ENCODE measurements at places on chromosomes 7 and 10.

DNA sequence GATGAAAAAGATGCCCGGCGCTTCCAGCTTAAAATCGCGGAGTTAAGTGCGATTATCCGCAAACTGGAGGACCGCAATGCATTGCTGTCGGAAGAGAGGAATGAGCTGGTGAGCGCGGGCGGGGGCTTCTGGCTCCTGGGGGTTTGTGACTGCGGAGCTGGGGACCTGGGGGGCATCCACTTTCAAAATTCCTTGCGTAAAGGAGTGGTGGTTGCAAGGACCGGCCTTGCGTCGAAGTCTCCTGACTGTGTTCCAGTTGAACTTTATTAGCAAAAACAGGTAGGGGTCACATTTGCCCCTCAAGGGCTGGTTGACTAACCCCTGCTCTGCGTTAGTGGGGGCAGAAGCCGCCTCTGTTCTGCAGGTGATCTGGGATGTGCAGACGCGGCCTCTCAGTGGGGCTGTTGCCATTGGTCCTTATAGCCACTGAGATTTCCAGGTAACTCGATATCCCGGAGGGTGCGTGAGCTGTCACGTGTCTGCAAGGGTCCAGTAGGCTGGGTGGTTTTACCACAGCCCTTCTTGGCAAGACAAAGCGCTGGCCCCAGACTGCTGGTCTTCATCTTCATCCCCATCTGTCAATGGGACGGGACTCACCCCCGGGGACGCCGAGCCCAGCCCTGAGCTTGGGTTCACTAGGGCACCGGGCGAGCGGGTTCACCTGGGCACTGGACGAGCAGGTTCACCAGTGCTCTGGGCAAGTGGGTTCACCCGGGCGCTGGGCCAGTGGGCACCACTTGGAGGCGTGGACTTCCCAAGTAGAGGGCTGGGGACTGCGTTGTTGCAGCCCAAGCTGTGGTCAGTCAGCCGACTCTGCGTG is 51.5 kb upstream of the DPYSL4 start:
- no peak for DNase-seq

- no peak for DNase-seq
Observed at GRCh38 chr7:159016591-159016990, 128.1 kb downstream of the VIPR2 start.

- no peak for DNase-seq
Observed at GRCh38 chr7:74256491-74257408, 2.6 kb upstream of the RFC2 start.

GRCh38 chr7:147595042-147595441 is 995.5 kb upstream of the C7orf33 start:
- no peak for DNase-seq

- DNase-seq: no peak
Observed at GRCh38 chr7:106112972-106113421, 885 bp upstream of the SYPL1 start.

DNA sequence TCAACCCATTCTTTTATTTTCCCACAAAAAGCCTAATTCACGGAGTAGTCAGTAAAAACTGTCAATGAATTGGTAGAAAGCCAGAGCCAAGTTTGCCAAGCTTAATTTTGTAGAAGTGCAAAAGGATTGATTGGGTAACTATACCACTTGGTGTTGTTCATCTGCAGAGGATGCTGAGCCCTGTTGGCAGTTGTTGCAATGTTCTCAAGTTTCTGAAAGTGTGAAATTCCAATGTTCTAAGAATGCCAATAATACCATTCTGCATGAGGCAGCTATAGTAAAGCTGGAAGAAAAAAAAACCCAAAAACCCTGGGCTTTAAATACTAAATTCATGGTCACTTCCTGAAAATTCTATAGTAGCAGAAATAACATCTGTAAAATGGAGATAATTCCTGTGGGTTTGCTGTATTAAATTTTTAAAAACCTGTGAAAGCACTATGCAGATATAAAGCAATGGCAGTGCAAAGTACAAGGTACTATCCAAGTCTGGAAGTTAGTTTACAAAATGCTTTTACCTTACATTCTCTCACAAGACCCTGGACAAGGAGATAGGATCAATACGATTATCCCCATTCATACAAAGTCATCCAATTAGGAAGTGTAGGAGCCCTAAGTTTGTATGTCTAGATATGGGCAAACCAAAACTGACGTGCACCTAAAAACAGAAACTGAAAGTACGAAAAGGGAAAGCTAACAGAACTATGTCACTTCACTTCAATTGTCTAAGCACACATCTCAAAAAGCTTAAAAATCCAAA is 6.0 kb upstream of the PON1 start:
- DNase-seq: no peak

Measured in GM12891 (cell line).